B cell (primary cell): ENCODE measurements at places on chromosomes 3 and 15. TPM values are rescaled to one million over a fixed set of nuclear protein-coding genes. Genes with fewer than 3 reads are reported as not detected.

Gene GHRL
- polyA plus RNA-seq = 1.5 and 3.0 TPM in 2 replicates

Gene ACSBG1
- polyA plus RNA-seq = 0.03 and 0.10 TPM in 2 replicates

Gene TRIM71
- polyA plus RNA-seq = not detected in 2 replicates

Gene GABRB3
- polyA plus RNA-seq = 0.07 TPM in 1 of 2 replicates, not detected in the other

Gene LRRC49
- 0.22 TPM in 1 of 2 replicates, not detected in the other for polyA plus RNA-seq

Gene TEX55
- not detected in 2 replicates for polyA plus RNA-seq

Gene SETMAR
- polyA plus RNA-seq = 3.8 and 4.2 TPM in 2 replicates

Gene ADAM10
- polyA plus RNA-seq = 18.8 and 20.3 TPM in 2 replicates

Gene XCR1
- 0.01 and 0.06 TPM in 2 replicates for polyA plus RNA-seq

Gene LRRIQ4
- 0.04 TPM in 1 of 2 replicates, not detected in the other for polyA plus RNA-seq

Gene CLDN1
- polyA plus RNA-seq = 0.04 TPM in 1 of 2 replicates, not detected in the other

Gene GPR62
- not detected in 2 replicates for polyA plus RNA-seq

Gene EFCC1
- 0.06 TPM in 1 of 2 replicates, not detected in the other for polyA plus RNA-seq

Gene DOCK3
- 0.06 TPM in 2 replicates for polyA plus RNA-seq
